Forelimb muscle (tissue), 1 donor: ENCODE measurements at places on chromosomes 3 and 15. TPM values are rescaled to one million over a fixed set of nuclear protein-coding genes. Genes with fewer than 3 reads are reported as not detected.

DNA sequence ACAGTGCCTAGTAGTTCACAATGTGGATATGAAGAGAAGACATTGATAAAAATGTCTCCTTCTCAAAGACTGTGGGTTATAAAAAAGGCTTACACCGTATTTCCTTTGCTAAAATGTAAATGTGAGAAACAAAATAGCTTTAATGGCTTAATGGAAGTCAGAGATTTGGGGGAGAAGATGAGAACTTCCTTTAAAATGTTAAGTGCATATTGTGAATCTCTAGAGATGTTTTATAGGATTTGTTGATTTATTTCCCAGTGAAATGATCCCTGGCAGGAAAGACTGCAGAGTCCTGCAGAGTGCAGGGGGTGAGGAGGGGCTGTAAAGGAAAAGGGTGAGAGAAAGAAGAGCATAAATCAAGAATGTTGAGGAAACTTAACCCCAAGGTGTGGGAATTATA lies 305.1 kb downstream of the GAP43 start:
- no peak for DNase-seq

DNA sequence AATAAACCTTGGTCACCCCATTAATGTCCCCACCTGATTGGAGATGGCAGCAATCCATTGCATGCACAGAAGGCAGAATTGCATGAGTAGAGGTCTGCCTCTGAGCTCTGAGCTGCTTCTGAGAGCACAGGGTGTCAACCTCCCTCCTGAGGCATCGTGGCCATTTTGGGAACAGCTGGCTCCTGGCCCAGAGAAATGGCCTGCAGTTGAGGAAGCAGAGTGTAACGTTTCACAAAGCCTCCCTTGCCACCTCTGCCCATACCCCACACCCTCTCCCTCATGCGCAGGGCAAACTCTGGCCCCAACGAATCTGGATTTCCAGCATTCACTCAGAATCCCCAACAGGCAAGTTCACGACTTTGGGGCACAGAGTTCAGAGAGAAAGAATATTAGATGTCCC lies 198.9 kb downstream of the ADAMTS9 start:
- DNase-seq, result no peak

DNA sequence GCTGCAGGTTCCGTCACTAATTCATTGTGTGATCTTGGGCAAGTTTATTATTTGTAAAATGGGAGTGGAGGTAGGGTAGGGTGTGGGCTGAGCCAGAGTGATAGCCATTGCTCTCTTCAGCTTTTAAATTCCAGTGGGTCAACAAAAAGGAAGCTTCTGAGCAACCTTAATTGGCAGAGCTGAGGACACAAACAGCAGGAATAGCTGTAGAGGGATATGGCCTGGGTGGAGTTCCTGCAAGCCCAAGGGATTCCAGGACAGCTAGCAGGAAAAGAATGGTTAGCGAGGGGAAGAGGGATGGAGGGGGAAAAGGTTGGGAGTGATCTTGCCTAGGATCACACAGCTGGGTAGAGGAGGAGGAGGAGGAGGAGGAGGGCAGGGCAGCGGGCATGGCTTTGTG lies 11.4 kb downstream of the CCK start:
- DNase-seq, result no peak

The CHRM5 gene
- not detected for polyA plus RNA-seq

DNA sequence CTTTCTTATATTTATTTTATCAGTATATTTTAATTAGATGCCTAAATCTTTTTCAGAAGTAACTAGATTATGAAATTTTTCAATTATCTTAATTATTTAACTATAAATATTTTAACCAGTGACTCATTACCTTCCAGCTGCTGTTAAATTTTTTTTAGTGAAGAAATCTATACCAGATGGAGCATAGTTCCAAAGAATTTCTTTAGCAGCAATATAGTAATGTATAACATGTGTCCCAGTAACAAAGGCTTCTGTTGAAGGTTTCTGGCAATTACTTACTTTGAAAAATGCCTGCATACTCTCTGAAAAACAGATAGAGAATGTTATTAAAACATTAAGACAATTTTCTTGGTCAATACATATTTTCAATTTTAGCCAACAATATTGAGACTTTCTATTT lies 45.1 kb upstream of the CP start:
- no peak for DNase-seq

- no peak for DNase-seq
Observed at GRCh38 chr3:124840331-124840730, 46.8 kb downstream of the ITGB5 start.

The TMEM212 gene
- 0.11 TPM for polyA plus RNA-seq

- DNase-seq, result no peak
Observed at GRCh38 chr3:151011427-151011826, 38.9 kb upstream of the CLRN1 start.

The SPINK8 gene
- not detected for polyA plus RNA-seq

The ZNF620 gene
- 2.5 TPM for polyA plus RNA-seq

DNA sequence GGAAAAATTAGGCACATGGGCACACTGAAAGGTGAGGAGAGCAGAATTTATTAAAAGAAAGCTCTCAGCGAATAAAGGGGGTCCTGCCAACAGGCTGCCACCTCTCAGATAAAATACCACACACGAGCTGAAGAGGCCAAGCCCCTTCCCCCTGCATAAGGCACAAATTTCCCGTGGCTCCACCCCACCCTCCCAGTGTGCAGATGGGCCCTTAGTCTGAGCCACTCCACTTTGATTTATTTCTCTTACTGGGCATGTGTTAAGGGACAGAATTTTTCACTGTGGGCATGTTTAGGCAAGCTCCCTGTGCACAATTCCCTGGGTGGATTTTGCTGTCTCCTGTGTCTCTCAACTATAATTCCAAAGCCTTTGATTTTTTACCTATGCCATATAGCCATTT lies 409.8 kb downstream of the TBL1XR1 start:
- no peak for DNase-seq

The MAN2C1 gene
- polyA plus RNA-seq, result 105 TPM

GRCh38 chr3:15206662-15207576 lies 873 bp downstream of the CAPN7 start:
- no peak for DNase-seq

- no peak for DNase-seq
Observed at GRCh38 chr3:127712461-127712860, 39.7 kb downstream of the ABTB1 start.

DNA sequence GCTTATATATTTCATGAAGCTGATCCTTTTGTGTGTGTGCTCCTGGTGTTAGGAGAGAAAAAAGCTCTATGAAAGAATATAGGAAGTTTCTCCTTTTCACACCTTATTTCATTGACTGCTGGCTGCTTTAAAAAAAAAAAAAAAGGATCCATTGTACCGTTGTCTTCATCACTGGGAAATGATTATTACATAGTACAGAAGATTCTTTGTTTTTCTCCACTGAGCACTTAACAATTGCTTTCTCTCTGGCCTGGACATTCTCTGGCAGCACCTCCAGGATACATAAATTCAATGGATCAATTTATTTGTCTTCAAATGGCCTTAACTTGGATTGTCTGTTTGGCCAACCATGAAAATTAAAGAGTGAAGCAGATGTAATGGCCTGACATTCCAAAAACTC lies 37.2 kb downstream of the DPH3 start:
- no peak for DNase-seq

The CSTA gene
- polyA plus RNA-seq, result 0.25 TPM

DNA sequence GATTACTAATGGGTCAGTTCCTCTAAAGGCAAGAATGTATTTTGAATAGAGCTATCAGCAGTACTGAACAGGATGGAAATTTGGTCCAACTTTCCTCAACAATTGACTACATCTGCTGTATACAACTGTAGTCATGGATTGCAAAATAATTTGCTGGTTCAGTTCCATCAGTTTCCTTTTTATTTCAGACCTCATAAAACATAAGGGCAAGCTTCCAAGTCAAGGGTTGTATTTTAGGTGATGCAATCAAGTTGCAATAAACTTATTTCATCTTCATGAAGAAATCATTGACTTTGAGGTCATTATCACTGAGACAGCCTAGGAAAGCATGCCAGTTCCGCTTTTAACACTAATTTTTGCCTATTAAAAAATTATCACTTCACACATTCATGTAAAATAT lies 90.4 kb upstream of the TSEN2 start:
- peak; percentile 83 for DNase-seq

- DNase-seq, result no peak
Observed at GRCh38 chr3:3783696-3784095, 15.5 kb upstream of the LRRN1 start.

The QTRT2 gene
- 10.4 TPM for polyA plus RNA-seq

The ERC2 gene
- 1.2 TPM for polyA plus RNA-seq

DNA sequence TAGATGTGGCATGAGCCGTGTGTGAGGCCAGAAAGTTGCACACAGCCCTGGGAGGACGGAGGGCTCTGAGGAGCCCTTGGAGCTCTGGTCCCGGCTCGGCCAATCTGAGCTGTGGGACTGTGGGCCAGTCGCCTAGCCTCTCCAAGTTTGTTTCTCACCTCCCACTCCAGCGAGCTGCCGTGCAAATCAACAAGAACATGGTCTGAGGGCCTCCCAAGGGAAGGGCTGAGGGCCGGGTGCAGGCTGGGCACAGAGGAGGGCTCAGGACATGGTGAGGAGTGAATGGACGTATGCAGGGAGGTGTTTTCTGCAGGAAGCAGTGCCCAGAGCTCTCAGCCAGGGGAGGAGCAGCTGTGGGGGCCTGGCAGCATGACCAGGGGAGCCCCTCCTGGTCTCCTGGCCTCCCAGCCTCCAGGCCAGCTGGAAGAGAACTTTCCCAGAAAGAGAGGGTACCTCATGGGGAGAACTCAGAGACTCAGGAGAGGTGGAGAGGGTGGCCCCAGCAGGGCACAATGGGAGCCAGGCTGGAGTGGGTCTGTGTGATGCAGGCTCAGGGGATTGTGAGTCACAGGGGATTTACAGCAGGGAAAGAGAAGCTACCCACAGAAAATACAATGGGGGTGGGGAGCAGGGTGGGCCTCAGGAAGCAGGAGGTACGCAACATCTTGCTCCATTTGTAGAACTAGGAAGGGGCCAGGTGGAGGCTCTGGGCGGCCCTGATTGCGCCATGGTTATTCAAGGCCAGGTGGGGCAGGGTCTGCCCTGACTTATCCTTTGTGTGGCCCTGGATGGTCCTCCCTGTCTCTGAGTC lies 24.8 kb downstream of the PSTPIP1 start:
- no peak for DNase-seq

GRCh38 chr3:126961191-126961790 lies 21.6 kb upstream of the PLXNA1 start:
- DNase-seq, result no peak

DNA sequence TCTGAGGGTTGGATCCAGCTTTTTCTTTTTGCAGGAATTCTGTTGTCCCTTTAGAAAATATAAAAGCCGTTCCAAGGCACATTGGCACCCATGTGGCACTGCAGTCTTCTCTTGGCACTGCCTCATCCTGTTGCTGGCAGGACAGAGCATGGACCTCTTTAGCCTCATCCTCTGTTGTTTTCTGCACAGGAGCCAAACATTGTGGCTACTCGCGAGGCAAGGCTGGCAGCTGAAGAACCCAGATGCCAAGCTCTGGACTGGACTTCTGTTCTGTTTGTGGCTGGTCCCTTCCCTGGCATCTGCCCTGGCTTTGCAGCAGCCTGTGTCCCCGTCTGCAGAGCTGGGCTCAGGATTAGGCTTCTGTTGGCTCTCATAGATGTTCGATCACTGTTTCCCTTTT lies 224.7 kb upstream of the TBC1D5 start:
- no peak for DNase-seq

DNA sequence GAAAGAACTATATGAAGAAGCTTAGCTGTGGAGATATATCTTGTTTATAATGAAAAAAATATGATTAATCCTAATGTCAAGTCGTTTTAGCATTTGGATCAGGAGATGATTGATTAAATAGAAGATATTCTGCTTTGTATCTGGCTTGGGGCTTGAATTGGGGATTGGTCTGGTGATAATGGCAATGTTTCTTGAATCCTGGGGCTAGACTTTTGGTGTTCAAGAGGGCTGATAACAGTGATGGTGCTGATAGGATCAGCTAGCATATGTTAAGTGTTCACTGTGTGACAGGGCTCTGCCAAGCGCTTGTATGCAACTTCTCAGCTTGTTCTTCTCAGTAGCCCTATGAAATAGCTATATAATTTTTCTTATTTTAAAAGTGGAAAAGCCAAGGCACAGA lies 20.2 kb downstream of the CNOT10 start:
- DNase-seq, result no peak

- no peak for DNase-seq
Observed at GRCh38 chr15:94059013-94059587, 172.3 kb upstream of the MCTP2 start.

DNA sequence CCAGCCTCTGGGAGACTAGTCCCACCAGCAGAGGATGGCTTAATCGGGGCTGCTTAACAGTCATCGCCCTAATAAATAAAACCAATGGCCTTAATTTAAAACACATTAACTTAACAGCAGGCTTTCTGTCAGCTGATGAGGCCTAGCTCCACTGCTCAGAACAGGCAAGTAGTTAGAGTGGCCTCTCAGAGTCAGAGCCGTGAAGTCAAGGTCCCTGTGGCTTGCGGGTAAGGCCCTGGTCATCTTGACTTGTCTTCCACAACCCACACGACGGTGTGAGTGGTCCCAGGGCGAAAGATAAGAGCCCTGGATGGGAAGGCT lies 11.8 kb downstream of the XXYLT1 start:
- no peak for DNase-seq

- DNase-seq, result no peak
Observed at GRCh38 chr15:101068523-101068960, 149.4 kb downstream of the LRRK1 start.

The ZIC1 gene
- 24.8 TPM for polyA plus RNA-seq

GRCh38 chr3:143648708-143649107 lies 199.6 kb downstream of the SLC9A9 start:
- DNase-seq, result no peak

GRCh38 chr3:166582236-166582635 lies 745.0 kb upstream of the BCHE start:
- DNase-seq, result no peak

GRCh38 chr3:45273681-45274515 lies 47.8 kb upstream of the TMEM158 start:
- no peak for DNase-seq

GRCh38 chr3:184716622-184717398 lies 4.9 kb upstream of the MAGEF1 start:
- no peak for DNase-seq

DNA sequence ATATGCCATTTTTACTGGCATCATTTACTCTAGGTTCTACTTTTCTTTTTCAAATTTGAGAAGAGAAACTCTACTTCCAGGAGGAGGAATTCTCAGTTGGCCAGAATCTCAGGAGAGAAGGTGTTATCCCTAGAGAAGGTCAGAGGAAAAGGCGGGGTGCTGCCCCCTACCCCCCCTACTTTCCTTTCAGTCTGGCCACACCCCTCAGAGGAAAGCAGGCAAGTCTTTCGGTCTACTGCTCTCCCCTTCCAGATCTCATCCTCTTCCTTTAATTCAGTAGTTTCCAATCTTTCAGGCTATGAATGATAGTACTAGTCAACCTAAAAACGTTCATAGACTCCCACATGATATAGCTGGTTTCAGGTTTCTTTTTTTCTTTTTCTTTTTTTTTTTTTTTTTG lies 366.5 kb upstream of the TBL1XR1 start:
- DNase-seq, result no peak

The SCAANT1 gene
- polyA plus RNA-seq, result 1.0 TPM

The ZBTB38 gene
- 16.7 TPM for polyA plus RNA-seq

The GOLGA6L24 gene
- polyA plus RNA-seq, result not detected

DNA sequence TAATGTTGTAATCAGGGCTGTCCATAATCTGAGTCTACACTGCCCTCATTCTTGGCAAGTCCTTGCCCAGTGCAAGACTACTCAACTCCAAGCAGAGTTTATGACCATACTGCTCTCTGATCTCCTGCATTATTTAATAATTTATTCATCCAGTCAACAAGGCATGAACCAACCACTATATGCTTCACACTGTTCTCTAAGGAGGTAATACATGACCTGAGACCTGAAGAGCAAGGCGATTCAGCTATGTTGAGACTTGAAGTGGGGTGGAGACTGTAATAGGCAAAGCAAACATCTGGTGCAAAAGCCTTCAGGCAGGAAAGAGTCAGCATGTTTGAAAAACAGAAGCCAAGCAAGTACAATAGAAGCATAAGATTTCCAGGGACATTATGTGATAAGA lies 1362.8 kb downstream of the ROBO2 start:
- no peak for DNase-seq

The CFAP44 gene
- polyA plus RNA-seq, result 8.3 TPM
